Stimulated activated CD4-positive, alpha-beta T cell treated with anti-CD3 and anti-CD28 coated beads, TNF-alpha, amount 100 ng/mL, for 4 hours (primary cell): ENCODE measurements at places on chromosomes 4 and X.

- DNase-seq: no peak
These were observed 282.5 kb upstream of the PCDH10 start for GRCh38 chr4:132866616-132867015.

- no peak for DNase-seq
These were observed at the start of gene ZCCHC18 for GRCh38 chrX:104112326-104112951. Gene ZCCHC18 (plus strand): TSS chrX:104112523. CDS start chrX:104114112, 1,589 bp downstream.

GRCh38 chr4:113101669-113102068 lies 52.2 kb downstream of the ANK2 start:
- no peak for DNase-seq

GRCh38 chr4:182074810-182075209 lies 168.4 kb upstream of the TENM3 start:
- no peak for DNase-seq

- no peak for DNase-seq
These were observed 247.9 kb downstream of the HNRNPD start for GRCh38 chr4:82125787-82126297.
